ENCODE measurements at places on chromosomes 11 and 22. TPM values are rescaled to one million over a fixed set of nuclear protein-coding genes. Genes with fewer than 3 reads are reported as not detected.

The OR5B21 gene
- total RNA-seq: not detected

The GAS2 gene
- total RNA-seq: 0.63 TPM

The FAM83F gene
- total RNA-seq: not detected

The PRR33 gene
- not detected for total RNA-seq

The B4GAT1 gene
- 41.6 TPM for total RNA-seq

The PLAAT5 gene
- not detected for total RNA-seq

The MAJIN gene
- total RNA-seq: not detected

The DDX17 gene
- 366 TPM for total RNA-seq

The KRTAP5-9 gene
- total RNA-seq: not detected

The ACAD8 gene
- 18.8 TPM for total RNA-seq

The ZBTB16 gene
- total RNA-seq: 0.34 TPM

The SUSD2 gene
- total RNA-seq: 0.26 TPM

The YPEL4 gene
- 2.2 TPM for total RNA-seq

The GRM5 gene
- total RNA-seq: under 0.01 TPM

The MYO7A gene
- 0.09 TPM for total RNA-seq

The TBRG1 gene
- total RNA-seq: 15.0 TPM

The MS4A8 gene
- total RNA-seq: not detected

The NRXN2 gene
- total RNA-seq: 1.0 TPM

The ACTN3 gene
- 0.32 TPM for total RNA-seq

The RABL2B gene
- total RNA-seq: 9.4 TPM

The CRYAB gene
- 11.9 TPM for total RNA-seq

The TUBA8 gene
- total RNA-seq: 0.63 TPM

The RFPL2 gene
- total RNA-seq: not detected

The CCDC81 gene
- 0.26 TPM for total RNA-seq

The RIMBP3C gene
- 0.47 TPM for total RNA-seq

The OR6T1 gene
- total RNA-seq: not detected

The KRTAP5-11 gene
- not detected for total RNA-seq

The C22orf23 gene
- total RNA-seq: 0.32 TPM

The RHOD gene
- total RNA-seq: 11.6 TPM

The AGBL2 gene
- 3.7 TPM for total RNA-seq
